ENCODE measurements at places on chromosomes 1 and 21. TPM values are rescaled to one million over a fixed set of nuclear protein-coding genes. Genes with fewer than 3 reads are reported as not detected.

The GPX7 gene
- 2.3 TPM for total RNA-seq

The IQGAP3 gene
- 0.85 TPM for total RNA-seq

The OR2T11 gene
- total RNA-seq: not detected

The PERM1 gene
- not detected for total RNA-seq

The TNFRSF4 gene
- not detected for total RNA-seq

The EPS8L3 gene
- not detected for total RNA-seq

The DUSP12 gene
- 34.0 TPM for total RNA-seq

The OR2L2 gene
- total RNA-seq: under 0.01 TPM

The ELF3 gene
- total RNA-seq: 77.4 TPM

The HMGN1 gene
- total RNA-seq: 233 TPM

The C1orf141 gene
- total RNA-seq: not detected

The HOOK1 gene
- 9.2 TPM for total RNA-seq

The NIPAL3 gene
- 34.9 TPM for total RNA-seq

The LCE2C gene
- not detected for total RNA-seq

The DLGAP3 gene
- total RNA-seq: not detected

The SLC19A1 gene
- total RNA-seq: 6.4 TPM

The SYDE2 gene
- total RNA-seq: 7.2 TPM

The KIF21B gene
- 2.2 TPM for total RNA-seq

The MAN1C1 gene
- total RNA-seq: 0.64 TPM

The UBASH3A gene
- total RNA-seq: not detected

The TMEM222 gene
- total RNA-seq: 15.1 TPM

The IFI16 gene
- total RNA-seq: 65.9 TPM

The EXO1 gene
- total RNA-seq: 0.64 TPM

The GUCA2B gene
- total RNA-seq: not detected

The LRRC3 gene
- 0.43 TPM for total RNA-seq

The RAB42 gene
- total RNA-seq: 0.21 TPM

The IVL gene
- 0.43 TPM for total RNA-seq

The GPR3 gene
- total RNA-seq: not detected

The OR6K3 gene
- under 0.01 TPM for total RNA-seq
